ENCODE measurements at places on chromosomes 11 and 22. TPM values are rescaled to one million over a fixed set of nuclear protein-coding genes. Genes with fewer than 3 reads are reported as not detected.

Gene CCDC89
- 0.83 TPM for total RNA-seq

Gene NCF4
- total RNA-seq, result 18.9 TPM

Gene APOA4
- total RNA-seq, result not detected

Gene DAGLA
- total RNA-seq, result 5.0 TPM

DNA sequence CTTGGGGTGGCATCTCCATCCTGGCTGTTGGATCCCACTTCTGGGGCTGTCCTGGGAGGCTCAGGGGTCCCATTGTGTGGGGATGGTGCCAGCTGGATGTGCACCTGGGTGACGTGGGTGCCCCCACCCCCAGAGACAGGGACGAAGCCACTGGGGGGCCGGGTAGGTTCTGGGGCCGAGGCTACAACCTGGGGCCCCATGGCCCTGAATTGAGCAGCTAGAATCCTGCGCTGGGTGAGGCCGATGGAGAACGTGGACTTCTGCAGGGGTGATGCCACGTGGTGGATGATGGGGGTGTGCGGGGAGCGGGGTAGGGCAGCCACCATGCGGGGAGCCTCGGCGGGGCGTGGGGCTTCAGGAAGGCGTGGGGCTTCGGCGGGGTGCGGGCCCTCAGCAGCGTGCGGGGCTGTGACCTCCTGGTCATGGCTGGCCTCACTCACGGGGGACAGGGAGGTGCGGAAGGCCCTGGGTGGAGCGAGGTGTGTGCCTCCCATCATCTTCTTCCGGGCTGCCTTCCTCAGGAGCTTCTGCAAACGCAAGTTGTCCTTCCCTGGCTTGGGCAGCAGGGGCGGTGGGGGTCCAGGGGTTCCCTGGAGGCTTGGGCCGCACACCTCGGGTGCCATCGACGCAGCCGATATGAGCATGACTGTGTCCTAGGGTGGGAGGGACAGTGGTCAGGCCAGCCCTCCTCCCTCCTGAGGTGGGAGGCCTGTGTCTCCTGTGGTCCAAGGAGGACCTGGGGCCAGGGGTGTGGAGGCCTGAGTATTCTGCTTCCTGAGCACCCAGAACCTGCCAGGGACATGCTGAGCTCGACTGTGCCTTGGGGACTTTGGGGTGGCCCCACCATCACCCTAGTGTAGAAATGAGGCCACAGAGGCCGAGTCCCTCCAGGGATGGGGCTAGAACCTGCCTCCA, 1.5 kb downstream of the PRR33 start:
- DNase-seq, result peak; percentile 13

- no peak for DNase-seq
Measured at GRCh38 chr11:123518496-123519054, 88.5 kb downstream of the GRAMD1B start.

GRCh38 chr11:133506551-133507094, 25.7 kb downstream of the OPCML start:
- no peak for DNase-seq

DNA sequence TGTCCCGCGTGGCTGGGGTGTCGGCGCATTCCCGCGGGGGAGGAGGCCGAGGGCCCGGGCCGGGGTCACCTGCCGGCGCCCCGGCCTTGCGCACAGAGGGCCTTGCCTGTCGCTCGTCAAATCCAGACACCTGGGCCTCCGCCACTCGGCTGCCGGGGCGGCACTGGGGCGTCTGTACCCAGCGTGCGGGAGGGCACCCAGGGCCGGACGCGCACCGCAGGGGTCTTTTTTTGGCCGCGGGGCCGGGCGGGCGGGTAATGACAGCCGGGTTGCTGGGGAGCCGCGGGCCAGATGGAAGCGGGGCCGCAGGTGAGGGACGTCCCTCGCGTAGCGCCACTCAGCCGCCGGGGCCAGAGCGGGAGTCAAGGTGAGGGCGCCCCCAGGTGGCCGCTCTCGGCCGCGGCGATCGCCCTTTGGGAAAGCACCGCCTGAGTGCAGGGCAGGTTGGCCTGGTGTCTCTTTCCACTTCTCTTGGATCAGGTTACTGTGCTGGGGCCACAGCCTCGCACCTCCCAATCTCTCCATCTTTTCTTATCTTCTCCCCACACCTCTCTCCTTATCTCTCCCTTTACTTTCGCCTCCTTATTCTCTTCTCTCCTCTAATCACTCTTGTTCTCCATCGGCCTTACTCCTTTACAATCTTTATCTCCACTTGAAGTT, 3.5 kb downstream of the PHLDB1 start:
- DNase-seq, result peak; percentile 86

GRCh38 chr22:47208630-47209029, 446.2 kb downstream of the TBC1D22A start:
- no peak for DNase-seq

- no peak for DNase-seq
Measured at GRCh38 chr11:113457784-113458183, 17.4 kb downstream of the DRD2 start.

Measured in heart right ventricle (tissue), 16 donors.